ENCODE measurements at places on chromosomes 7 and 10.

GRCh38 chr7:123602648-123603047 is 1.0 kb downstream of the ASB15 start:
- DNase-seq: no peak

GRCh38 chr10:8069627-8070026 is 15.1 kb downstream of the GATA3 start:
- DNase-seq: no peak

- DNase-seq: no peak
These were observed 2.0 kb upstream of the PANK1 start for GRCh38 chr10:89646889-89647657.

DNA sequence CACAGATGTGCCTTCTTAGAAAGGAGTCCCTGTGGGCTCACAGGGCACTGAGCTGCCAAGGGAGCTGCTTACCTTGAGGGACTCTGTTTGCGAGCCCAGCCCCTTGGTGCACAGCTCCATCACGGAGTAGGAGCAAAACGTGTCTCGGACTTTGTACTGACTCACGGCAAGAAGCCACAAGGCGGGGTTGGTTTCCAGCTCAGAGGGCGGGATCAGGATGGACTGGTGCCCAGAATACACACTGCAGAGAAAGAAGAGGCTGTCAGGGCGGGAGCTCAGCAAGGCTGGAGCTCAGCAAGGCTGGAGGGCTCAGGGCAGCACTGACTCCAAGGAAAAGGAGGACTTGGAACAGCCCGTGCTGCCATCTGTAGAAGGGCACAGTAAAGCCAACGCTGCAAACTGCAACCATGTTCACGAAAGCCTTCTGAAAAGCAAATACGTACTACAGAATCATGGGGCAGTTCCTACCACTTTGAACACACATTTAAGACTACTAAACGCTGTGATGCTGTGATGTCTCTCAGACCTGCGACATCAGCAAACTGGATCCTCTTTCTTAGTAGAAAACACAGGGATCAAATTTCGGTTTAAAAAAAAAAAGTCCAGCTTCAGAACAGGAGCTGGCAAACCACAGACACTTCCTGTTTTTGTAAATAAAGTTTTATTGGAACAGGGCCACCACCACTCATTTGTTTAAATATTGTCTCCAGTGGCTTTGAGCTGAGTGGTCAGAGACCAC is 194.3 kb downstream of the ZMYND11 start:
- DNase-seq: no peak

Measured in retina (tissue), 1 donor.